T-helper 17 cell (primary cell): ENCODE measurements at places on chromosomes 12 and 14.

DNA sequence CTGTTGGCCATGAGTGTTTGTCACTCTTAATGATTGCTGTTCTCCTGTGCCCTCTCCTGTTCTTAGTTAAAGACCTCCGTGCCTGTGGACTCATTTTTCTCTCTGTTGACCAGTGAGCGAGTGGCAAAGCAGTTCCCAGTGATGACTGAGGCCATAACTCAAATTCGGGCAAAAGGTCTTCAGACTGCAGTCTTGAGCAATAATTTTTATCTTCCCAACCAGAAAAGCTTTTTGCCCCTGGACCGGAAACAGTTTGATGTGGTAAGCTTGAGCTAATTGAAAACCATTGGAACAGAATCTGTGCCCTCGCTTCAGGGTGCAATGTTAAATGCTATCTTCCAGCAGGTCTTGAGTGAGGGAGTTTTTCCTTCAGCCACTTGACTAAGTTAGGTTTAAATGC, 19.8 kb downstream of the ACAD10 start:
- no peak for DNase-seq

- no peak for DNase-seq
Measured at GRCh38 chr14:86012461-86012860, 482.5 kb downstream of the FLRT2 start.

GRCh38 chr12:68169213-68169889, 9.8 kb upstream of the IFNG start:
- no peak for DNase-seq

GRCh38 chr12:129328235-129328634, 475.0 kb downstream of the GLT1D1 start:
- DNase-seq = no peak

- DNase-seq = no peak
Measured at GRCh38 chr12:64057706-64058105, 164.4 kb downstream of the KICS2 start.

DNA sequence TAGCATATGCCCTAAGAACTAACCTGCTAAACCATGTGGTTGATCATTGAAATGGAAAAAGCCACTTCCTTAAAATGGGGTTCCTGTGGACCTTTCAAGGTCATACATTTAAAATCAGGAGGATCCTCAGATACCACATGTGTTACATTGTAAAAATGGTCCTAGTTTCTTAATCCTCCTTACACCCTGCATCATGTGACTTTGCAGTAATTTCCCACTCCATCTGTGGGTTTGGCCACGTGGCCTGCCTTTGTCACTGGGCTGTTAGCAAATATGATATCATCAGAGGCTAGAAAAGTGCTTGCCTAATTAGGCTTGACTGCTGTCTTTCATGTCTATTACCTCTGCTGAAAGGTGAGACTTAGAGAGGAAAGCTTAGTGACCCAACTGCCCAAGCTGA, 70.7 kb downstream of the CMKLR1 start:
- no peak for DNase-seq

DNA sequence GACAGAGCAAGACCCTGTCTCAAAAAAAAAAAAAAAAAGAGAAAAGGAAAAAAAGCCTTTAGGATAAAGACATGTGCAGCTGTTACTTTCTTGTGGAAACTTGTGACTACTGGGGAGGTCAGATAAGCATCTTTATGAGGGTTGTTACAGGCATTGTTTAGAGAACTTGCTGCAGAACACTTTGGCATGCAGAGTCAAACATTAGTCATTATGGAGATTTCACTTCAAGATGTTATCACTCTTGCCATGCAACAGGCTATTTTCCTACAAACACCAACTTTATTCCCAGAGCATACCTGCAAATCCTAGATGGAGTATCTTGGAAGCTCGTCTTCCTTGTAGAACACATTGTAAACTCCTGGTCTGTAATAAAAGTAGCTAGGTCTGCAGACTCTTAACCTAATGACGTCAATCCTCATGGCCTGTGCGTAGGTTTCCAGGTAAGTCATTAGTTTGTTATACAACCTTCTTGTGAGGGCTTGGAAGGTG, 36.3 kb upstream of the WDR89 start:
- no peak for DNase-seq

DNA sequence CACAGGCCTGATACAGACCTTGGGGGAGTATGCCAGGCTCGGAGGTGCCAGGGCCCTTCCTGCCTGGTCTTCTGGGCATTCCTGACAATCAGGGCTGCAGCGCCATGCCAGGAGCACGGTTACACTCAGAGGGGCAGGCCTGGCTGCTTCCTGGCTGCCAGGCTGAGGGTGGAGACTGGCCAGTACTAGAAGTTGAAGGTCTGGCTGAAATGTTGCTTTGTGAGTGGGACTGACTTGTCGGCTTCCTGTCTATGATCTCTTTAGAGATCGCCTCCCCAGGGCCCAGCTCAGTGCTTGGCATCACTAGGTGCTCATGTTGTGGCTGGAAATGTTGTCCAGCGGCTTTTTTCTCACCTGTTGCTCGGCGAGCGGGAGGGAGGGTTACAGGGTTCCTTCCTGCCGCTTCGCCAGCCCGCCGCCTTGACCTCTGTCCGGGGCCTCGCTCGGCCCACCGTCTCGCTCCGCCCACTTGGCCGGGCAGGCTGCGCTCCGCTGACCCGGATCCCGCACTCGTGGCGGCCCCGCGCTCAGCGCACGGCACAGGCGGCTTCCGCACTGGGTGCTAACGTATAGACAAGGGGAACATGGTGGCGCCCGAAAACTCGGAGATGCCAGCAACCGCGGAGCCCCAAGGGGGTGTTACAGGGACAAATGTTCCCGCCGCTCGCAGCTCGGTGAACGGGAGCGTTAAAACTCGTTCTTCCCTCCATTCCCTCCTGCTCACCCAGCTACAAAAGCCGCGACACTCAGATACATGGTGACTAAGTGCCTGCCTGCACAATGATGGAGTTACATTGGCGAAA, 32.6 kb downstream of the PAPLN start:
- DNase-seq = no peak

DNA sequence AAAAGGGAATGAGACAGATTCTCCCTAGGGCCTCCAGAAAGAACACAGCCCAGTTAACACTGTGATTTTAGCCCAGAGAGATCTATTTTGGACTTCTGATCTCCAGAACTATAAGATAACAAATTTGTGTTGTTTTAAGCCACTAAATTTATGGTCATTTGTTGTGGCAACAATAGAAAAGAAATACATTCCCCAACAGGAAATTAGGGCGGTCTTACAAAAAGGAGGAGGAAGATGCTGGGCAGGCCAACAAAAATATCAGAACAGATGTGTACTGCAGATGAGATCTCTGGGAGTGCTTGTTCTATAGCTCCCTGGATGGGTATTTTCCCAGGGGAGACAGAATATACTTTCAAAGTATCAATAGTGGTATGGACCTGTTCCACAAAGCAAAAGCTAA, 32.0 kb upstream of the SOCS2 start:
- DNase-seq = no peak

DNA sequence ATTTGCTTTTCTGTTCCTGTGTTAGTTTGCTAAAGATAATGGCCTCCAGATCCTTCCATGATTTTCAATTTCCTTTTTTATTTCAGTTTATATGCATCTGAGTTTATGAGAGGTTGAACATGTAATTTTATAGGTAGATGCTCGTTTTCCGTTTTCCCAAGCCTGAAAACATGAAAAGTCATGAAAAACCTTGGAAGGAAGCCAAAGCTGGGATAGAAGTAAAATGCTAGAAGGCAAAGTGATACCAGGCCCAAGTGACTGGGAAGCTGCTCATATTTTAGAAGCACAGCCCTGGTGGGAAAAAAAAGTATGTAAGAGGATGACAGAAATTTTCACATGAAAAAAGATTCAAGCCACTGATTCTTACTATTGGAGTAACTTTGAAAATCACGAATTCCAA, 290.8 kb downstream of the PRKD1 start:
- no peak for DNase-seq

GRCh38 chr12:33752854-33753253, 269.4 kb upstream of the ALG10 start:
- no peak for DNase-seq

- no peak for DNase-seq
Measured at GRCh38 chr14:58641509-58641908, 3.7 kb downstream of the DACT1 start.

DNA sequence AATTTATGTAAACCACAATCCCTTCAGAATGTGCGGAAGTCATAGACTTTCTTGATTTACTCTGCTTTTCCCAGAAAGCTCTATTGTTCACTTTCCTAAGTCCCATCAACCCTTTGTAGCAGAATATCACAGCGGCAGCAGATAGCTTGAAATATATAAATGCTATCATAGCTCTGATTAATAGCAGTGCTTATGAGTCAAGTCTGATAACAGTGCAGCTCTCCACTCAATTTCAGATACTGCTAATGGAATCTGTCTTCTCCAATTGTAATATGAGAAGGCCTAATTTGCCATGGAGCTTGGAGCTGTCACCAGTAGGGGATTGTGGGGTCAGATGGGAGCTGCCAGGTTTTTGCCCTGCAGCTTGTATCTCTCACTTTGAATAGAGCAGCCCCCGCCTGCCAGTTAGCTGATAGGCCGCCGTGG, 10.9 kb downstream of the TMEM260 start:
- DNase-seq = no peak
